ENCODE measurements at places on chromosomes 7 and 10.

GRCh38 chr7:73366127-73366526 is 38.2 kb downstream of the FKBP6 start:
- no peak for DNase-seq

GRCh38 chr7:39673868-39674267 is 50.5 kb downstream of the RALA start:
- DNase-seq: no peak

DNA sequence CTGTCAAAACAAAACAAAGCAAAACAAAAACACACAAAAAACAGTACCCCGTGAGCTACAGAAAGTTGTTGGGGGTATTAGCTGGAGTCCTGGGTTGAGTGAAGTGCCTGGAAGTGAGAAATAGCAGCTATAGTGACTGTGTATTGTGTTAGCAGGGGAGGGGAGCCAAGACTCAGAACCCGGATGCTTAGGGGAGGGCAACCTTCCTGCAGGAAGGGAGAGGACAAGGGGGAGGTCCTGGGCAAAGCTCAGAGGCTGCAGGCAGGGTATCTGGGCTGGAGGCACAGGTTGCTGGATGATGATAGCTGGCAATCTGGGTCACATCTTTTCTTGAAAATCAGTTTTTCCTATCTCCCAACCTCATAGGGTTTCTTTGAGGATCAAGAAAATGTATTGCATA is 75.8 kb upstream of the PARD3 start:
- DNase-seq: no peak

DNA sequence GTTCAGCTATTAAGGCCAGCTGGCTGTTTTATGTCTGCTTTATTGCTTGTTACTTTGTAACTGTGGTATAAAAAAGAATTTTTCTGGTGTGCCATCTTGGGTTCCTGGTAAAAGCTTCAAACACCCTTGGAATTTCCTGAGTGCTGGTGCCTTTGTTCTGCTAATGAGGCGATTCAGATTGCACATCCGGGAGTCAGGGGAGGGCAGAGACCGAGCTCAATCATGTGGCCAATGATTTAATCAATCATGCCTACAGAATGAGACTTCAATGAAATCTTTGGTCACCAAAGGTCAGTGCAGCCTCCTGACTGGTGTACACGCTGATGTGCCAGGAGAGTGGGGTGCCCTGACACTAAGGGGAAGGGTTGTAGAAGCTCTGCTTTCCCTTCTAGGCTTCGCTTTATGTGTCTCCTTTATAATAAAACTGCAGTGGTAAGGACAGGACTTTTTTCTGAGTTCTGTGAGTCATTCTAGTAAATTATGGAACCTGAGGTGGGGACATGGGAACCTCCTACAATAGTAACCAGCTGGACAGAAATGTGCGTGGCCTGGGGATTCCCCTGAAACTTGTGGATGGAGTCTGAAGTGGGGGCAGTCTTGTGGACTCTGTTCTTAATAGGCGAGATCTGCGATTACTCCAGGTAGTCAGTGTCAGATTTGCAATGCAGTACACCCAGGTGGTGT is 69.4 kb upstream of the OGDHL start:
- no peak for DNase-seq

DNA sequence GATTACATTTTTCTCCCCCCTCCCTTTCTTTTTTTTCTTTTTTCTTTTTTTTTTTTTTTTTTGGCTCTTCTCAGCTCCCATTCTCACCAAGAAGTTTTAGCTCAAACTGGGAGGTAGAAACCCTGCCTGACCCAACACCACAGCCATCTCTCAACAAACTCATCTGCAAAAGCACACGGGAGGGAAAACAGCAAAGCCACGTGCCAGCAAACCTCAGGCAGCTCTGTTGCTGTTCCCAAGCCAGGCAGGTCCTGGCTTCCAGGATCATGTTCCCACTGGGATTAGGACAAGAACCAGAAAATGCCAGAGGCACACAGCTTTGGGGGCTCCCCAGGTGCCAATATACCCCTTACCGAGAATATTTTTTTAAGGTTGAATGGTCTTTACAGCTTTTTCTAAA is 56.7 kb downstream of the ITIH5 start:
- no peak for DNase-seq

- no peak for DNase-seq
Measured at GRCh38 chr7:96538632-96539031, 171.0 kb downstream of the SEM1 start.

- no peak for DNase-seq
Measured at GRCh38 chr7:90951986-90952954, 312.0 kb upstream of the FZD1 start.

- peak; percentile 30 for DNase-seq
Measured at GRCh38 chr10:63866747-63867140, 345.5 kb downstream of the REEP3 start.

DNA sequence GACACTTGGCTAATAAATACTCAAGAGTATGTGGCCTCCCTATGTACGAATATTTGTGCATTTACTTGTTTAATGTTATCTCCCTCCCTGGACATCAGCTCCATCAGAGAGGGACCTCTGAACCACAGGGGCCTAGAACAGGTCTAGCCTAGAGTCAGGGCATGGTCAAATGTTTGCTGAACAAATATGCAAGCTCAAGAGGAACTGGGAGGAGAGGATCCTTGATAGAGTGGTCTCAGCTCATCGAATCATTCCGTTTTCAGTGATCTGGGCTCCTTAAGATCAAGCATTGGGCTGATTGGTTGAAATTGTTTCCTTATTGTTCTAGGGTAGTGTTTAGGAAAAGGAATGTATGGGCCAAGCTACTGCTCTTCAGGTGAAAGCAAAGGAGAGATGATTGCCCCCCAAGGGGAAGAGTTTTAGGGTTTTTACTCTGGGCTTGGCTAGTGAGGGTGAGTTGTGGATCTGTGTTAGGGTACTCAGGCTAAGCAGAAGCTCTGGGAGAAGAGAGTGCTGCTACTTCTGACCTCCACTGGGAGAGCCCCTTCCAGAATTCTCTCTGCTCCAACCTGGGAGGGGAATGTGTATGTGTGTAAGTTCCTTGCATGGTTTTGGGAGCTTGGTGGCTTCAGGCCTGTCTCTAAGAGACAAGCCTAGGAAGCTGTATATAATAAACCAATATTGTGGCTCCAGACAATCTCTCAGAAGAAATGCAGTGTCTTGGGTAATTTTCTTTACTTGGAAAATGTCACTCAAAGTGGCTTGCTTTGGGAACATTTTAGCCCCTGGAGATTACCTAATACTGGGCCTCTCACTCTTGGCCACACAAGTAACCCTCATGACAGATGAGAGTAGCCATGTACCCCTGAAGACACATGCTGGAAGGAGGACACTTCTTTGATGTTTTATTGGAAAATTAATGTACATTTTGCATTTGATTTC is 110.0 kb downstream of the EMX2 start:
- DNase-seq: no peak

DNA sequence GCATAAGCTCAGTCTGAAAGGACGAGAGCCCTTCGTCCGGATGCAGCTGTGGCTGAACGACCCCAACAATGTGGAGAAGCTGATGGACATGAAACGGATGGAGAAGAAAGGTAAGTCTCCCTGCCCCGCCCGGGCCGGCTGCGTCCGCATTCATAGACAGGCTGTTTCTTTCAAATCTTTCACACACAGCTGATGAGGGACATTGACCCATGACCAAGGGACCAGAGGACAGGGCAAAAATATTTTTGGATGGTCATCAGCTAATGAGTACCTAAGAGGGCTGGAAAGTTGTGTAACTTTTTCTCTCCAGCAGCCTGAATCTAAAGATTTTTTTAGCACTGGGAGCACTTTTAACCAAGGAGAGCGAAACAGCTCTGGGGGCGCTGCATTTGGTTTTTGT is 52.5 kb upstream of the SH2B2 start:
- no peak for DNase-seq

GRCh38 chr10:59872892-59873463 is 33.4 kb downstream of the CCDC6 start:
- DNase-seq: no peak

GRCh38 chr7:101172005-101172853 is 6.9 kb upstream of the VGF start:
- no peak for DNase-seq

DNA sequence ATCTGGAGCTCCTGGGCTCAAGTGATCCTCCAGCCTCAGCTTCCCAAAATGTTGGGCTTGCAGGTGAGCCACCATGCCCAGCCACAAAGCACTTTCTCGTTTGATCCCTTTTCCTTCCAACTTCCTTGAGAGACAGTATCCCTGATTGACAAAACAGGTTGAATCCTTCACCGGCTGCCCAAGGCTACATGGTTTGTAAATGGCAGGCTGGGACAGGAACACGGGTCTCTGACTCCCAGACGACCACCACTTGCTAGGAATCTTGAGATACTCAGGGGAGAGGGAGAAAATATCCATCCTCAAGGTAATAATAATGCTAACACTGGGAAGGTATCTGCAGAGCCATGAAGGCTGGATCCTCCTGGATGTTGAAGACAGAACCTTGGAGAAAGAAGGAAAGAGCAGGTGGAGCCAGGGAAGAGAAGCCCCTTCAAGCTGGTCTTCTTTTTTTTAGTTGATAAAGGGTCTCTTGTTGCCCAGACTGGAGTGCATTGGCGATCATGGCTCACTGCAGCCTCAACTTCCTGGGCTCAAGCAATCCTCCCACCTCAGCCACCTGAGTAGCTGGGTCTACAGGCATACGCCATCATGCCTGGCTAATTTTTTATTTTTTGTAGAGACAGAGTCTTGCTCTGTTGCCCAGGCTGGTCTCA is 19.8 kb downstream of the MMRN2 start:
- DNase-seq: no peak

- DNase-seq: no peak
Measured at GRCh38 chr7:7135074-7135473, 47.3 kb upstream of the C1GALT1 start.
